ENCODE measurements at places on chromosomes 5 and 9.
A peak's percentile ranks its signal among the peaks of the same experiment; 100 is the strongest.

GRCh38 chr9:120484162-120484561, 95.8 kb downstream of the CDK5RAP2 start:
- DNase-seq = no peak

DNA sequence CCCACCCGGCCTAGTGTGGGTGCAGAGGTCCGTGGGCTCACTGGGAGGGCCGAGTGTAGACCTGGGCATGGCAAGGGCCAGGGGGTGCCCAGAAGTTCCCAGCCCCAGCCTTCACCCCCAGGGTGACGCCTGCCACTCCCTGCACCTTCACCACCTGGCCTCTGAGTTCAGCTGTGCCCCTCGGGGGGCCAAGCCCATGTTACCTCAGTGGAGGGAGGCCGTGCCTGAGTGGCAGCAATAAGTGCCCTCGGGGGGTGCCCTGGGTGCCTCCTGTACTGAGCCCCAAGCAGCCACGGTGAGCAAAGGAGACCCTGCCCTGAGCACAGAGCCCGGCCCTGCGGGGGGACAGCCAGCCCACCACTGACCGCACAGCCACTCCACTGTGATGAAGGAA, 10.3 kb upstream of the FCN2 start:
- no peak for DNase-seq

- no peak for DNase-seq
Measured at GRCh38 chr9:37551888-37552287, 24.3 kb downstream of the FBXO10 start.

- peak; percentile 85 for DNase-seq
Measured at GRCh38 chr5:16894236-16895057, 41.6 kb downstream of the MYO10 start.

GRCh38 chr5:77355751-77356150, 136.4 kb downstream of the WDR41 start:
- no peak for DNase-seq

GRCh38 chr5:2582106-2582505, 169.4 kb downstream of the IRX2 start:
- no peak for DNase-seq

DNA sequence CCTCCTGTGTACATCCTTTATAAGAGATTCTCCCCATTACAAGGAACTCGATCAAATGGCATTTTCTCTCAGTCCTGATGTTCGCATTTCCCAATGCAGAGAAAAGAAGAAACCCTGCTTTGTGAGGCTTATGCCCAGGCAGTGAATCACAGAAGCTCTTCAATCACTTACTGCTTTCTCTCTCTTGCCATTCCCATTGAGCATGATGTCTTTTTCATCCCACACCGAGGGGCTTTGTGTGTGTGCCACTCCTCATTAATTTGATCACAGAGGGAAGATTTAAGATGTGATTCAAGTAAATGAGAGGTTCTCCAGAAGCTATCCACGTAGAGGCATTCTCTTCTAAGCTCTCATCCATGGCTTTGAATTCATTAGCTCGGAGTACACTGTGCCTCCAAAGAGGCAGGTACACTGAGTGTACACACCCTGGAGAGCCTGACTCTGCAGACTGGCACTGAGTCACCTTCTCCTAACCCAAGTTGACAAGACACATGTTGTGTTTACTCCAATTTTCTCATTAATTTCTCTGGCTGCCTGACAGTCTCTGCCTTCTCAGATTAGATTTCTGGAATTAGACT, 45.4 kb downstream of the MFAP3 start:
- no peak for DNase-seq

DNA sequence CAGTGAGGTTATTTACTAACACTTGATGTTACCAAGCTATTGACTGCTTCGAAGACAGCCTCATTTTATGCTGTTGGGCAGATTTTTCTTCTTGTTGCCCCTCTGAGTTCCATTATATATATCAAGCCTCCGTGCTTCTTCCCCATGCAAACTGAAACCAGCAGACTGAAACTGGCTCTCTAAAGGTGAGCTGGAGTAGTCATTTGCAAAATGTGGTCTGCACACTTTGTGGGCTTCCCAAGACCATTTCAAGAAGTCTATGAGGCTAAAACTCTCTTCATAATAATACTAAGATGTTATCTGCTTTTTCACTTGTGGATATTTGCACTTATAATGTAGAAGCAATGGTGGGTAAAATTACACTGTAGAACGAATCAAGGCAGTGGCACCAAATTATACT, 13.9 kb downstream of the SLC36A1 start:
- DNase-seq = no peak

- no peak for DNase-seq
Measured at GRCh38 chr9:111876179-111876578, 20.4 kb upstream of the UGCG start.

GRCh38 chr5:73617510-73618279, 8.3 kb upstream of the ARHGEF28 start:
- DNase-seq = peak; percentile 44

DNA sequence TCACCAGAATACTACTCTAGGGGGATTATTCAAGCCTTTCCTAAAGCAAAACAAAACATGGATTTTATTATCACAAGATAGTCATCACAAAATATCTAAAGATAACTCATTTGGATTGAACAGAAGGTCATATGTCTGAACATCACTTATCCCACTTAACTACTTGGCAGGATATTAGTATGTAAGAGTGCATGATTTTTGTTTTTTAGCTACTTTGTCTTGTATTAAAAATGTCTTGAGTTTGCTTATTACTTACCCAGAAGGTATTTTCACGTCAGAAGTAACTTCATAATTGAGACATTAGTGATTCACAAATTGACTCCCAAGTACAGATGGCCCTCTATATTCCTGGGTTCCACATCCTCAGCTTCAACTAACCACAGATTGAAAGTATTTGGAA, 113.8 kb downstream of the TLE4 start:
- peak; percentile 67 for DNase-seq

DNA sequence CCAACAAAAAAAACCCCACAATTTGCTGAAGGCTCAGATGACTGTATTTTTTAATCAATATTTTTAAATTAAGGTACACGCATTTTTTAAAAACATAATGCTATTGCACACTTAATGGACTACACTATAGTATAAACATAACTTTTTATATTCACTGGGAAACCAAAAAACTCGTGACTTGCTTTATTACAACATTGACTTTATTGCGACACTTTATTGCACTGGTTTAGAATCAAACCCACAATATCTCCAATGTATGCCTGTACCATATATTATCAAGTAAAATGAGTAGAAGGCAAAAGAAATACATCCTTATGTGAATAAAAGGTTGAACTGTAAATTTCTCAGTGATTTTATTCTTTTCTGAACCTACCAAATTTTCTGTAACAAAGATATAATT, 53.7 kb downstream of the RICTOR start:
- DNase-seq = no peak

DNA sequence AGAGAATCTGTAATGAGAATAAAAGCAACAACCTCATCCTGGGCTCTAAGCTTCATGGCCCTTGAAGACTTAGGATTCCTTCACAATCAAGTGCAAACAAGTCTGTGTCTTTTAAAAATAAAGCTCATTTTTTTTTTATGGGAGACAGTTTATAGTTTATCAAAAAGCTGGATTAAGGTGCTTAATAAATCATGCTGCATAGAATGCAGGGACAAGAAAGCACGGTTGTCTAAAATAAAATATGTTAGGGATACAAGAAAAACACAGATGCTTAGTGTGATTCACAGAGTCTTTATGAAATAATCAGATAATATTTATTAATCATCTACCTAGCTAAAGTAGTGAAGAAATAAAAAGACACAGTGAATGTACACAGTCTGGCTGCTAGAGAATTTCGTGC, 2045.9 kb upstream of the WWC1 start:
- DNase-seq = no peak

GRCh38 chr5:152116934-152117333, 192.3 kb upstream of the GLRA1 start:
- DNase-seq = no peak

DNA sequence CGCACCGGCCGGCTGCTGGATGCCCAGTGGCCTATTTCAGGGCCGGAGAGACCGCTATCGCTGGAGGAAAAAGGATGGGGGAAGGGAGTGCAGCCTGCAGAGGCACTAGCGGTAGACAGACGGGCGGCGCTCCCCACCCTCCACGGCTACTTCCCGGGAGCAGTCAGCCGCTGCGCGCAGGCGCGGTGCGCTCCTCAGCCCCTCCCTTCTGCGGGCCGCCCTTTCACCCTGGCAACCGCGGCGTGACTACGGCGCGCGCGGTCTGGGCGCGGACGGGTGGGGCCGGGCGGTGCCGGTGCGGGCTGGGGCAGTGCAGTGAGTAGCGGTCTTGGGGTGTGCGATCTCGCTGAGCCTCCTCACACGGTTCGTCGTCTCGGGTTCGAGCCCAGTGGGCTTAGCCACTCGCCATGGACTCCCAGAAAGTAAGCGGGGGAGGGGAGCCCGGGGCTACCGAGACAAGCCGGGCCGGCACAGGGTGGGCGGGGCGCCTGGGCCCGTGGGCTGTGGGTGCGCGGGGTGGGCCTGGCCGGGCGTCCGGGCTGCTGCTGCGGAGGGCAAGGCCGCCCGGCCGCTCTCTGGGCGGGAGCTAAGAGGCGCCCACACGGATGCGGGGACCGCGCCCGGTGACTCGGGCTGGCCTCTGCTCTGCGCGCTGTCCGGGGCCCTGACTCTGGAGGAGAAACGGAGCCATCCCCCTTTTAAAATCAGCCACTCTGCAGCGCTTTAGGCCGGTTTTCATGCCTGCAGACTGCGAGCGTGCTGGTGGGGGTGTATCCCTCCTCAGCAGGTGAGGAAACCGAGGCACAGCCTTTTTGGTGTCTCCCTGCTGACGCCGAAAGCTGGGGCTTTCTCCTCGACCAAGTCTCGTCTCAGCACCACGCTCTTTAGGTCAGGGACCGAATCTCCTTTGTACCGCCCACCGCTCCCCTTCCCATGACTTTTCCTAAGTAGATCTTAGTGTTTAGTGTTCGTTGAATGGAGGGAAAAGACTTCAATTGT, at the start of gene FSD1L:
Gene FSD1L, plus strand, starts transcription at position 221 of the 999 bp plus-strand sequence. Its CDS starts 187 bp downstream, at position 408.
- DNase-seq = peak; percentile 89

- DNase-seq = no peak
Measured at GRCh38 chr9:98471185-98471584, 215.7 kb upstream of the TBC1D2 start.

GRCh38 chr5:148717668-148718067, 63.3 kb upstream of the HTR4 start:
- DNase-seq = no peak

GRCh38 chr5:160296496-160296895, 15.9 kb downstream of the CCNJL start:
- no peak for DNase-seq

DNA sequence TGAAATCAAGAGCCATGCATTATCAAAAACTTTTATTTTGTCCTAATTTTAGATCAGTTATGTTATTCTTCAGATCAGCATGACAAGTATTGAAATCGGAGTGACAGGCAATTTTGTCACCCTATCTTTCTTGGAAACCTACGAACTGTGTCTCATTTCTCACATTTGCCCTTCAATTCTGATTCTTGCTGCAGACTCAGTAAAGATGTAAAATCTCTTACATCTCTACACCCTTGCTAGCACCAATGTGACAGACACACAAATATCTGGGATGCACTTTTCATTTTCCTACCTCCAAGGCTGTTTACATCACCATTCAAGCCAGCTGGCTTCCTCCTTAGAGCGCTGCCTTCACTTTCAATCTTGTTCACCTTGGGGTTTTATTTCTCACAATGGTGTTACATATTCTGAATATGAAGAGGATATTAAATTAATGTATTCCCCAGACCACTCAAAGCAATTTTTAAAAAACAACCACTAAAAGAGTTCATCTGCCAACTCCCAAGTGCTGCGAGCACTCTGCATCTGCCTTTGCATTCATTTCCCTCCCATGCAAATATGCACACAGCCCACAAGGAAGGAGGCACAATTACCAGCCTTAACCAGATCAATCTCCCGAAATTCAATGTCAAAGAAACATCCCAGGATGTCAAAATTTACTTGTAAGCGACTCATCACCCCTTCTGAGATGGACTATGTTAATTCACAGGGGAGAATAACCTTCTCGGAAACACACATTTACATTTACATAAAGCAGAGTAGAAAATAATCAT, 164.3 kb downstream of the ENC1 start:
- DNase-seq = no peak

- peak; percentile 74 for DNase-seq
Measured at GRCh38 chr9:86795823-86796553, 151.3 kb downstream of the GAS1 start.

DNA sequence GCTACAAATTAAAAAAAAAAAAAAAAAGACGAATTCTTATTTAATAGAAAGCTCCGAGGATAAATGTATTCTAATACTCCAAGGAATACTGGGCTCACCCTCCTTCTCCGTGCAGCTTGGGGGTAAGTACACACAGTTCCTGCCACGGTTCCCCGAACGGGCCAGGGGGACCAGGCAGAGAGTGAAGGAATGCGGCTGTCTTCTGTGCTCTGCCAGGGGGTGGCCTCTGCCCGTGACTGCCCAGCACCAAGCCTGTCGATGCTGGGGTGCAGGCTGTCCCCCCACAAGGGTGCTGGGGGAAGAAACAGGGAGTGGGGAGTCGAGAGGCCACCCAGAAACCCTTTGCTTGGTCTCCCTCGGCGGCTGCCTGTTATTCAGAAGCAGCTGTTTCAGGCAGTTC, 410.1 kb upstream of the IRX1 start:
- DNase-seq = no peak

GRCh38 chr9:27719711-27720110, 146.4 kb upstream of the C9orf72 start:
- no peak for DNase-seq

GRCh38 chr5:140560227-140560626, 3.0 kb upstream of the SRA1 start:
- no peak for DNase-seq

- DNase-seq = no peak
Measured at GRCh38 chr5:132267166-132267739, 9.8 kb downstream of the PDLIM4 start.

DNA sequence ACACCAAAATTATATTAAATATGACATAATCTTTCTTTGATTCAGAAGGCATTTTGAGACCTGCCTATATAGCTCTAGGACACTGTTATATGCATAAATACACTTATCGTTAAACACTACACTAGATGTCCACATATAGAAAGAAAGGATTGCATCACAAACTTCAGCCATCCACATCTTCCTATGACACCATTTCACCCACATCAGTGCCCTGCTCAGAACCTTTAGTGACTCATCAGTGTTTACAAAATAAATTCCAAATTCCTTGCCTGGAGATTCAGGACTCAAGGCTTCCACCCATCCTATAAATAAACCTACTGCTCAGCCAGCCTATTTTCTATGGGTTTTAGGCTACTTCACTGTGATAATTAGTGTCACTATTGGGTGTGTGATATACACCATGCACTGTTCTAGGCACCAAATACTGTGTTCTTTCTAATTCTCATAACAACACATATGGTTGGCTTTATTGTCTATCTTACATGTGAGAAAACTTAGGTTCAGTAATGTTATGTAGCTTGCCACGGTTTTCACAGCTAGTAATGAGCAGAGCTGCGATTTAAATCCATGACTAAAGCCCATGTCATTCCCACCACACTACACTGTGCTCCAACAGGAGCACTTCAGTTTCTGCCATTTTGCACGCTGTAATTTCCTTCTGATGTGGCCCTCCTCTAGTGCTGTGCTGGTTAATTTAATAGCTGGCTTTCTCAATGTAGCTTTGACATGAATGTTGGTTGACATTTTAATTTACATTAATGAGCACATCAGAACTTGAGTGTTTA, 103.3 kb downstream of the SREK1 start:
- peak; percentile 81 for DNase-seq

Measured in HFFc6 (cell line).